ENCODE measurements at places on chromosomes 16 and 17.

DNA sequence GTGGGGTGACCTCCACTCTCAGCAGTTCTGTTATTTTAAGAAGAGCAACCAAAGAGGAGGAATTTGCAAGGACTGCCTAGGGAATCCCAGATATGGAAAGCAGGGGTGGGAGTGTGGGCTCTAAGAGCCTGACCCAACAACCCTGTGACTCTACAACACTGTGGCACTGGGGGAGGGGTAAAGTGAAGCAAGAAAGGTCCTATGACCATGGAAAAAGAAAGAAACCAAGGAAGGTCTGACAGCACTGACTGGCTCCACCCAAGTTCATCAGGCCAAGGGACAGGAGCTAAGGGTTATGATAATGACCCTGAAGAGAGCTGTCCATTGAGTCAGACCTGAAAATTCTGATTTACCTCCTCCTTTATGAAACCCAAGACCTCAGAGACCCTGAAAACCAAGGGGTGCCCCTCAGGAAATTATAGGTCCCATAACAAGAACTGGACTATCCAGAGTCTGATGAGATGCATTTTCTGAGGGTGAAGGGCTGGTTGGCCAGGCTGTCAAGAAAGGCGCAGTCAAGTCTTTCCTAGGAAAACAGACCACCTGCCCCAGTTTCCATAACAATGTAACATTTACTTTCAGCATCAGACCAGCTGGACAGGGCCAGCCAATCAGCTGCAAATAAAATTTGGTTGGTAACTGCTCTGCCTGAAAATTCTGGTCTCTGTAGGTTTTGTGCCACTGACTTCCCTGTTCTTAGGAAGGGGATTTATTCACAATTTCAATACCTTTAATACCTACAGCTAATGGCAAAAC is 53.8 kb upstream of the MTMR4 start:
- no peak for DNase-seq

DNA sequence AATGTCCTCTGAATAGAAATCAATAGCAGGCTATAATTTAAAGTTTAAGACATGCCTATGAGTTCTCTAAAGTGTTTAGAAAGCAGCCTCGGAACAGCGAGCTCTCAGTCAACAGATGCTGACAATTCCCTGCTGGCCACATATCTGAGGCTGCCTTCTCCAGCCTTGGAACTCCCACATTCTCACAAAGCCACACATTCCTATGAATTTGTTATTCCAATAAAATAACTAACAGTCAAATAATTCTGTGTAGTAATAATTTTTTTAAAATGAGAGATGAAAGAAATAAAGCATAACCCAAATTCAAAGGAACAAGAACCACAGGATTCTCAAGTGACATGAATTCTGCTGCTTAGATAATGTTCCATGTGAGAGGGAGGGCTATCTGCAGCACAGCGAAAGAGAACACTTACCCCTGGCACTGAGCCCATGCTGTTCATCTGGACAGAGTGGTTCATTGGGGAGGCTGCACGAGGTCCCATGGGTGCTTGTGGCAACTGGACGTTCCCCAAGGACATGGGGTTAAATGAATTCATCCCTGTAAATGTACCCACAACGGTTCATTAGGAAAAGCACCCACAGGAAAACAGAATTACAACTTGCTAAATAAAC is 56.9 kb upstream of the TRAP1 start:
- peak; percentile 13 for DNase-seq

DNA sequence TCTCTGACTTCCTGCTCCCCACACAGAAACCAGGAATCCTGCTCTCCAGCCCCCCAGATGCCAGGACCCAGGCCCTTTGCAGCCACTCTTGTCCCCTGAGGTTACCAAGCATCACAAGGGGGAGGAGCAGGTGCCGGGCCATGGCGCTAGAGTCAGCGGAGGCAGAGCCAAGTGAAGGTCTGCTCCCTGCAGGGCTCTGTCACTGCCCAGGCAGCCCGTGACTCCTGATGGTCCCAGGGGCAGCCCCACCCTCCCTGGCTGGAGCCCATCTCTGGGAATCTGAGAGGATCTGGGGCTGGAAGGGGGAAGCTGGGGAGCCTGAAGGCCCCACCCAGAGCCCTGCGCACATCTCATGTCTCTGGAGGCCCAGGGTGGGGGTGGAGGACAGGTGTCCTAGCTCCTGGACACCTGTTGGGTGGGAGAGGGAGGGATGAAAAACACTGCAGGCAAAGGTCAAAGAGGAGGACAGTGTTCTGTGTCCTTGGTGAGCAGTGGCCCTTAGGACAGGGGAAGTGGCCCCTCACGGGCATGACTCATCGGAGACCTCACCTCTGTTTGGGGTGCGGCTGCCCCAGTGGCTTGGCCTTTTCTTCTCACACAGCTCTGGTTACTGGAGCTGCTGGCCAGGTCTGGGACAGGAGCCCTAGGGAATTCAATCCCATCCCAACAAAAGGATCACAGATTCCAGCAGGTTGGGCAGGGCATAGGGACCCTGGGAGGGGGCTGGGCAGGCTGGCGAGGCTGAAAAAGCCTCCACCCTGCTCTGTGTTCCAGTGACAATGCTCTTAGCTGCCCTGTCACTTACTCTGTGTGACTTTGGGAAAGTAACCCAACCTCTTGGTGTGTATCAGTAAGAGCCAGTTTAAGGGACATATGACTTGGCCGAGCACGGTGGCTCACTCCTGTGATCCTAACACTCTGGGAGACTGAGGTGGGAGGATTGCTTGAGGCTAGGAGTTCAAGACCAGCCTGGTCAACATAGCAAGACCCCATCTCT is at the start of gene PRSS36:
Gene PRSS36, minus strand, starts transcription at position 173 of the 997 bp plus-strand sequence. Its CDS starts 31 bp downstream, at position 142.
- no peak for DNase-seq

DNA sequence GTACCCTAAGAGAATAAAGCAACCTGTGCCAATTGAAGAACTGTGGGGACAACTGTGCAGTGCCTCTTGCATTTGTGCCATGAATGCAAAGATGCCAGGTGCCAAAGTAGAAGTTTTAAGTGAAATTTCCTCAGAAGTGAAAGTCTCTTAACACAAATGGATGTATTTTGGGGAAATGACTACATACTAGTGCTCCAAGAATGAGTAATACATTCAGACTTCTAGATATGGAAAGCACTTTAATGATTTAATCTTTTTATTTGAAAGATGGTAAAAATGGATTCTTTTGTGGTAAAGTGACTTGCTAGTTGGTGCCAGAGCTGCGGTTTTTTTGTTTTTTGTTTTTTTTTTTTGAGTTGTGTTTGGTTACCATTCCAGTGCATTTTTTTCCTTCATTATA is 15.0 kb downstream of the UTP18 start:
- no peak for DNase-seq

DNA sequence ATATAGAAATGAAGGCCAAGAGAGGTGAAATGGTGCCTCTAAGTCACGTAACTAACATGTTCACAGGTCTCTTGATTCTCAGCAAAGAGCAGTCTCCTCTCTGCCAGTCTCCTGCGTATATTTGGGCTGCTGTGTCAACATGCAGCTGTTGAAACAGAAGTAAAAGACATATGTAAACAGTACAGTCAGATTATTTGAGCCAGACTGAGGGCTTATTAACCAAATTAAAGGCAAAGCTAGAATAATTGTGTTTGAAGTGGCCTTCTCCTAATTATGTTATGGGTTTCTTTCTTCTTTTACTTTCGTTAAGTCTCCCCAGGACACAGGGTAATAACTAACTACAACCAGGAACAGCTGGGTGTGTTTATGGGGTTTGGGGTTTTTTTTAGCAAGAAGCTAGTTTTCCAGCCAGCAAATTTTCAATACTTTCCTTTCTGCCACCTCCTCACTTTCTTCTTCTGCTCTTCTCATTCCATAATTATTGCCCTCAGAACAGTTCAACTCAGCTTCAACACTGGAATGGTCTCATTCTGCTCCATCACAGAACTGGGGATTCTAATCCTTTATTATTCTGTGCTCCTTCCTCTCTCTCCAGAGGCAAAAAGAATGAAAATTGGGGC is 18.4 kb downstream of the G6PC1 start:
- DNase-seq = no peak

DNA sequence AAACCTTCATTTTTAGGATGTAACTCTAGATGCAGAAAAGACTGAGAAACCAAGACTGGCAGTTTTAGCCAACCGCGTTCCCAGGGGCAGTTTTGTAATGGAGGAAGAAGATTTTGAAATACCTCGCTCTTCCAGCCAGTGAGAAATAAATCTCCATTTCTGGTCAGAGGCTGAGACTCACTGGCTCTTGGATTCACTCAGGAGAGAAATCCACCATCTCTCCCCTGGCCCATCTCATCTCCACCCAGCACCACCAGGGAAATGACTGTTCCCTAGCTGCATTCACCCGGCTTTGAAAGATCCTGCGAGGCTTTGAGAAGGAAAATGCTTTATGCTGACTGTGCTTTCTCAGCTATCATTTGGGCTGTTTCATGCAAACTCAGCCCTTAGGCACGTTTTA is 185.2 kb downstream of the SOX9 start:
- DNase-seq = no peak

DNA sequence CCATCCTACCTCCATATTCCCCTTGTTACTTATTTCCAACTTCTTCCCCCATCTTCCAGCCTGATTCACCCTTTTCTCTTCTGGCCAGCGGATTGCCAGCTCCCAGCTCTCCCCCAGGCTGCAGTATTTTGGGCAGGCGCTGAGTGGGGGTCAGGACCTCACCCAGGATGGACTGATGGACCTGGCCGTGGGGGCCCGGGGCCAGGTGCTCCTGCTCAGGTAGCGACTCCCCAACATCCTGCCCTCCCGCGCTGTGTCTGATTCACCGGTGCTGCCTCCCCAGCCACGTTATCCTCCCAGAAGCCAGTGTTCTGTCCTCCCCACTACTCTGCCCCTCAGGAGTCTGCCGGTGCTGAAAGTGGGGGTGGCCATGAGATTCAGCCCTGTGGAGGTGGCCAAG is 15.4 kb downstream of the COX6A2 start:
- no peak for DNase-seq

DNA sequence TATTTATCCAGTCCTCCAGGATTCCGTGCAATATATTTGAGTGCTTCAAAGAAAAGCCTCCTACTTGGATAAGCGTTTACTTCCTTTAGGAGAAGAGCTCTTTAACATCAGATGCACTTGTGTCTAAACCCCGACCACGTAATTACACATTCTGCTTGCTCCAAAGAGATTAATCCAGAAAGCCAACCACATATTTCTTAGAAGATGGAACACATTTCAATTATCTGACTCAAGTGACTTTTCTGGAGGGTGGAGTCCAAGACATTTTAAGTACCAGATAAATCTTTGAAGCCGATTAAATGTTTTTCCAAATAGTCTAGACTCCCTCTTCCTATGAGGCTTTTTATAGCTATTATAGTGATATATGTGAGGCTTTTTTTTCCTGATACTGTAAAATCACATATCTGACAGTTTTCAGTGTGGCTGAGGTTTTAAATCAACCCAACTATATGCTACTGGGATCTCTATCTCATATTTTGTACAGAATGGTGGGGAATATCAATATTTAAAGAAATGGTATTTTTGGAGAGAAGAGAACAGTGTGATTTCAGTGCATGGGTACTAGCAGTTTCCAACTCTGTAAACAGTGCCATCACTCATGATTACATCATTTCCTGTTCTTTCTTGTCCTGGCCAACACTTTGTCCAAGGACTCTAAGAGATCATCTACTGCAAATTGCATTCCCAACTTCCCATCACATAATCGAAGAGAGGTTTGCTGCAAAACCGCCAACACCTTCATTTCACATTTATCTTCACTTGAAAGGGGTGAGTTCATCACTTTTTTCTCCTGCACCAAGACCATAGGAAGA is 192.4 kb upstream of the HSBP1 start:
- DNase-seq = no peak

DNA sequence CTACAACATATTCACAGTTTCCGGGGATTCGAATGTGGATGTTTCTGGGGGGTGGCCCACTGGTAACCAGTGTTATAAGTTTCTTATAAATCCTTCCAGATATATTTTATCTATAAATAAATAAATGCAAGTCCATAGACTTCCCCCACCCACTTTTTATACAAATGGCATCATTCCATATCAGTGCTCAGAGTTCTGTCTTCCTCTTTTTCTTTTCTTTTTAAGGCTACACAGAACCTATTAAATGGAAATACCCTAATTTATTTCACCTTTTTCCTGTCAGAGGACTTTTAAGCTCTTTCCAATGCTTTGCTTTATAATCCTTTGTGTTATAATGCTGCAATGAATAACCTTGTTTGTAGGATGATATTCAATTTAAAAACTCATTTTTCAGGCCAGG is 3.8 kb downstream of the LGALS9 start:
- no peak for DNase-seq

GRCh38 chr17:1545618-1546017 is 17.0 kb downstream of the PITPNA start:
- no peak for DNase-seq

- no peak for DNase-seq
These were observed 25.2 kb downstream of the PLD6 start for GRCh38 chr17:17180741-17181525.

DNA sequence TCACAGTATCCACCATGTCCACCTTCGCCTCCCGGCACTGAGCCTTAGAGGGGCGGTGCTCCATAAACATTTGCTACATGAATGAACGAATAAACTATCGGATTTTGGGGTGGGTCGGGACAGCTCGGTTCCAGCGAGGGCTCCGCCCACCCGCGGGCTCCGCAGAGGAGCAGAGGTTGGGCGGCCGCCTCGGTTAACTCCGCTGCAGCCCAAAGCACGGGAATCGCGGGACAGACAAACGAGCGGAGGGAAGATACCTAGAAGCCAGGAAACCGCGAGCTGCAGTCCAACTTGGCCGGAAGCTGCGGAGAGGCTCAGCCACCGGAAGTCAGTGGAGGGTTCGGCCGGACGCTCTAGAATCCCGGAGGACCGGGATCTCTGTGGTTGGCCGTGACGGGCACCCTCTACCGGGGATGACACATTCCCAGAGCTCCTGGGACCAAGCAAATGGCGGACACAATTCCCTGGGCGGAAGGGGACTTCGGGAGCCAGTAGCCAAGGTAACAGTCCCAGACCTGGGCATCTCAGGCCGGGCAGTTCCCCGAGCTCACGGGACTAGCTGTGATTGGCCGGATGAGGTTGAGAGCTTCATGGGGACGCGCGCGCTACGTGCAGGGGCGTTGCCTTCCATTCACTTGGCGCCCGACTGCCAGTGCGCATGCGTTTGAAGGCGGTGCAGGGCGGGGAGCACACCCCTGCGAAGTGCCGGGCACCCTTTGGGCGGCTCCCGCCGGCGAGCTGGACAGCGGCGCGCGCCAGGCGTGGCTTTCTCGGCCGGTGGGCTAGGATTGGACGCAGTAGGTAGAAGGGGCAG is 489 bp upstream of the MAPK7 start:
- peak; percentile 98 for DNase-seq

All from AG04450 (cell line).